Kidney glomerular epithelial cell (primary cell): ENCODE measurements at places on chromosomes 13 and 19.

DNA sequence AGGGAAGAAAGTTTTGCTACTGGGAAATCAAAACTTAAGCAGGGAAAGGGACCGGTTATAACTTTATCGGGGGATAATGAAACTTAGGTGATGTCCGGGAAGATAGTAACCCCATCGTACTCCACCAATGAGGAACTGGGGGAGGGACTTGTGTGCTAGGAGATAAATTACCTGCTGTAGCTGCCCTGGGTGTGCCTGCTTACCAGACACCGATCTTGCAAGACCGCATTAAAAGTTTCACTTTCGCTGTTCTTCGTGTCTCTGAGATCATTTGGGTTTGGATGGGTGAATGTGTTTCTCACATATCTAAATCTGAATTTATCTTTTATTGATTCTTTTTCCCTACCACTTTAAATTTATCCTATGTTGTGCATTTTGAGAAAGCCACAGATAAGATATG is 381.4 kb downstream of the SLITRK6 start:
- DNase-seq, result no peak

DNA sequence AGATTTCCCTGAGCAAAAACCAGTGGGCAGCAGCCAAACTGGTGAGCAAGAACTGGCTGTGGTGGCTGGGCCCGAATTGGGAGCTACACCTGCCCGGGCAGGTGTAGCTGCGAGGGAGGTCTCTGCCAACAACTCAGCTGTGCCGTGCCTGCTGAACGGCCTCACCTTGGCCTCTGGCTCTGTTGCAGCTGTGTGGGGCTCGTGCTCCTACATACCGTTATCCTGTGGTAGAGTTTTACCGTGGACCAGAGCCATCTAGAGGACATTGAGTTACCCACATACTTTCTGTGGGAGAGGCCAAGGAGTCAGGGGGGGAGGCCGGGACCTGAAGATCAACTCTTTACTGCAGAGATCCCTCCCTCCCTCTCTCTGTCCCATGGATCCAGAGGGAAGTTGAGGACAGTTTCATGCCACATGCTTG is 113.2 kb downstream of the TM9SF2 start:
- peak; percentile 35 for DNase-seq

DNA sequence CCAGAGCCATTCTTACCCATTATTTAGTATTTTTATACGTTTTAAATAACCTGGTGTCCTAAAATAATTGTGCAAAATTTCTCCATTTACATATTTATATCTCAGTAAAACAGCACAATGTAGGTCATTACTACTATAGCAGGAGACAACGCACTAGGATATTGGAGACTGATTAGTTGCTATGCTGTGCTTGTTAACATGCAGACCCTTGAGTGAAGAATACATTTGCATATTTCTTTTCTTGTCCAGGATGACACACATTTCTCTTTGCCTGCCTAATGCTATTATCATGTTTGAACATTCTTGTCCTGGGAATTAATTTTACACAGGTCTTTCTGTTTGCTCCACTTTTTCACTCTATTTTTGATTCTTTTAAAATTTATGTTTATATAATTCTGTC is 823.8 kb upstream of the ATXN8OS start:
- DNase-seq, result no peak

GRCh38 chr19:27745978-27746542 is 1466.9 kb downstream of the UQCRFS1 start:
- no peak for DNase-seq

DNA sequence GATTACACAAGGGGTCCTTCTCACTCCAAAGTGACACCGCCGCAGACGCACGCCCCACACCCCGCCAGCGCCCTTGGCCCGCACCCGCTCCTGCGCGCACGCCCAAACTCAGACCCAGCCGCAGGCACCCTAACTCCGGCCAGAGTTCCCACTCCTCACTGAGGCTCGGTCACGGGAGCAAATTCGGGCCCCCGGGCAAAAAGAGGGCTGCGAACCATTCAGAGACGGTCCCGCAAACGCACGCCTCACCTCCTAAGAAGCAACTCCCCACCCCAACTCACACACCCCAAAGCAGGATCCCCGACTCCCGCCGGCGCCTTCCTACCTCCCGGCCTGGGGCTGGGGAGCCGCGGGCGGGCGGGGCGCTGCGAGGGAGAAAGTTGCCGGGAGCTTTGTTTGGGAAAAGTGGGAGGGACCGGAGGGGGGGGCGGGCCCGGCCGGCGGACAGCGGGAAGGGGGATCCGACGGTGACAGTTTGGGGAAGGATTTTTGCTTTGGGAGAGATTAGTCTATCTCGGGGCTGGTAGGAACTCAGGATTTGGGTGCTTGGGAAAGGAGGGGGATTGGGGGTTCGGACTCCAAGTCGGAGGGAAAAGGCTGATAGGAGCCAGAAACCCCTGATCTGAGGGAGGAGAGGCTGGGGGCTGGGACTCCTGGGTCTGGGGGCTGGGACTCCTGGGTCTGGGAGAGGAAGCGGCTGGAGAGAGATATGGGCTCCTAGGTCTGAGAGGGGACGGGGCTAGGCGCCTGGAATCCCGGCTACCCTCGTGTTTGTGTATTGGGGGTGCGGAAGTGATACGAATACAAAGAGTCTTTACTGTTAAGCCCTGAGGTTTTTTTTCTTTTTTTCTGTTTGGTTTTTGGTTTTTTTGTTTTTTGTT is at the start of gene TEAD2:
Gene TEAD2, minus strand, starts transcription at position 369 of the 881 bp plus-strand sequence. CDS start 2,341 bp downstream, outside the sequence.
- no peak for DNase-seq

DNA sequence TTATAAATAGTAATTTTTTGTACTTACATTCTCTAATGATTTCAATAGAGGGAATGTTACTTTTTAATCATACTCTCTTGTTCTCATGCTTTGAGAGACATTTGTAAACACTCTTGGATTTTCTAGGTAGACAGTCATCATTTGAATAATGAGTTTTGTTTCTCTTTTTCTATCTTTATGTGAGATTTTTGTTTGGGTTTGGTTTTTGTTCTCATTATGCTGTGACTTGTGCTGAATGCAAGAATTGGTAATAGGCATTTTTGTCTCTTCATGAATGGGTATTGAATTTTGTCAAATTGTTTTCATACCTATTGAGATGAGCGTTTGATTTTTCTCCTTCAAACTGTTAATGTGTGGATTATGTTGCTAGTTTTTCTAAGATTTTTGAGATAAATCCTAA is 56.8 kb upstream of the GPR183 start:
- DNase-seq, result no peak

GRCh38 chr13:95269756-95270155 is 31.5 kb downstream of the ABCC4 start:
- no peak for DNase-seq

DNA sequence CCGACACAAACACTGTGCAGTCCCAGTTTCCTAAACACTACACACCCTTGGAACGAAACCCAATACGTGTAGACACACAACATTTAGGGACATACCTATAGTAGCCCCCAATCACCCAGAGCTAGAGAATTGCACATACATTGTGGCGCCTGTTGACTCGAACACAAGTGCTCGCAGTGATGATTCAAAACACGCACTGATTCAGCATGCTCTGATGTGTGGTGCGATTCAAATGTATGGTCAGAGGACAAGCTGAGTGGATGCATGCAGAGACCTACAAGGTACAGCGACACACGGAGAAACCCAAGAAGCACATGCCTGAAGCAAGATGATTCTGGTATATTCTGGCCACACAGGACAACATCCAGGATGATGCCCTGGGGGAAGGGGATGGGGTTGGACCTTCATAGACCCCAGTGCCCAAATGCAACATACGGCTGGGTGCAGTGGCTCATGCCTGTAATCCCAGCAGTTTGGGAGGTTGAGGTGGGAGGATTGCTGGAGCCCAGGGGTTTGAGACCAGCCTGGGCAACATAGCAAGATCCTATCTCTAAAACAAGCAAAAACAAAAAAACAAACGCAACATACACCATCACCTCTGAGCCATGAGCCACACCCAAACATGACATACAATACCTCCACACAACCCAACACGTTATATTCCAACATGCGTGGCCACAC is 997 bp upstream of the KCNN4 start:
- DNase-seq, result no peak

GRCh38 chr13:97435794-97436193 is 1.8 kb downstream of the RAP2A start:
- no peak for DNase-seq

DNA sequence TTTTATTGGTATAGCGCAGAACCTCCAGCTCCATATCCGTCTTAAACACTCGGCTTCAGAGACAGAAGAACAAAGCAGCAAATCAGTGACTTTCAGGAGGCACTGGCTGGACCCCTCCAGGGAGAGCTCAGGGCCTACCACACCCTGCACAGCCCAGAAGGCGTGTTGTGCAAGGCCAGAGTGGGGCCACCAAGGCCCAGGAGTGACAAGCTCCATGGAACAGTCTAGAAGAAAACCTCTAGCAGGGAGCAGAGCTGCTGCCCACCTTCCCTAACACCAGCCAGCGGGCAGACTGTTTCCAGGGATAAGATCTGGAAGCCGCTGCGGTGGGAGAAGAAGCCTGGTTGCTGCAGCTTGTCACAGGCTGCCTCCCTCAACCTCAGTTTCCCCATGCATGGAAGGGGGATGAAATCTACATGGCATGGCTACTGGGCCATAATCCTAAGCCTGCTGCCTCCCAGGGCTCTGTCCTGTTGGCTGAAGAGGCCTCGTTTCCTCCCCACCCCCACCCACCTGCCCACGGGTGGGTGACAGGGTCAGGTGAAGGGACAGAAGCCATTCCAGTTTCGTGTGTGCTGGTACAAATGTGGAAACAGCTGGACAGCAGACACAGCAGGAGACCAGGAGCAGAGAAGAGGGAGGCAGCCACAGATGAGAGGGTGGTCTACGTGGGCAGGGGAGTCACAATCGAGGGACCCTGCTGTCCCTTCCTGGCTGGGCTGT is 57.4 kb downstream of the PEPD start:
- DNase-seq, result no peak

GRCh38 chr19:19271828-19272599 is 1.1 kb downstream of the TM6SF2 start:
- DNase-seq, result no peak

- no peak for DNase-seq
Measured at GRCh38 chr13:23212671-23213070, 31.9 kb downstream of the SGCG start.

- DNase-seq, result no peak
Measured at GRCh38 chr19:11570039-11570462, 7.4 kb downstream of the ACP5 start.

DNA sequence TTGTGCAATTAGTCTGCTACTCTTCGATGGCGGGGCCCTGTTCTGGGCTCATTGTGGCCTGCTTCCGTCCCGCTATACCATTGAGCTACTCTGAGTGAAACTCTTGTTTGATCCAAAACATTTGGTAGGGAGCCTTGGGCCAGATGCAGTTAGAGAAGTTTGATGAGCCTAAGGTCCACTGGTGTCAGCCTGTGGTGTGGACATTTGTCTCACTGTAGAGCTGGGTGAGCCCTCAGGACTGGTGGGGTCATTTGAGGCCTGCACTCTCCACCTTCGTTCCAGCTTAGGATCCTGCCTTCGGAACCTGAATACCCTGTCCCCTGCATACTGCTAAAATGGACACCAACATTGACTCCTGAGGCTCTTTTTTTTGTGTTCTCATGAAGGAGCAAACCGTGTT is 6.9 kb downstream of the UBAC2 start:
- no peak for DNase-seq

DNA sequence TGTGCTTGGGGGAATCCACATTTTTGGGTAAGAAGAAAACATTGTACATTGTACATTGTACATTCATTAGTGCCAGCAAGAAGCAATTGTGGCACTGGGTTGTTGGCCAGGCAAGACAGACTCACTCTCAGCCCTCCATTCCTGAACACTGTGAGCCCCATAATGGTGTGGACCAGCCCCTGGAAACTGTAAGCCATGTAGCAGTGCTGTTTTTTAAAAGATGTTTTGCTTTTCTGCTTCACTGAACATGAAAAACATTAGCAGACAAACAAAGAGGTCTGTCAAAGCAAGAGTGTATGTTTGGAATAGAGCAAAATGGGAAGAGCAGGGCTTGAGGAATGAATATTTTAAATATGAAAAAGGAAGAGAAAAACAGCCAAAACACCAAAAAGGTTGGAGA is 39.1 kb upstream of the IL17D start:
- no peak for DNase-seq

GRCh38 chr13:50574731-50575130 is 268.8 kb downstream of the DLEU7 start:
- no peak for DNase-seq

- no peak for DNase-seq
Measured at GRCh38 chr19:33701565-33701964, 79.8 kb downstream of the CHST8 start.

DNA sequence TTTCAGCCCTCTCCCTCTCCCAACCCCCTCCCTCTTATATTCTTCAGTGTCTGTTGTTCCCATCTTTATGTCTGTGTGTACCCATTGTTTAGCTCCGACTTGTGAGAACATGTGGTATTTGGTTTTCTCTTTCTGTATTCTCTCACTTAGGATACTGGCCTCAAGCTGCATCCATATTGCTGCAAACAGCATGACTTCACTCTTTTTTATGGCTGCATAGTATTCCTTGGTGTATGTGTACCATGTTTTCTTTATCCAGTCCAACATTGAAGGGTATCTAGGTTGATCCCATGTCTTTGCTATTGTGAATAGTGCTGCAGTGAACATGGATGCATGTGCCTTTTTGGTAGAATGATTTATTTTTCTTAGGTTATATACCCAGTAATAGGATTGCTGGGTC is 17.8 kb downstream of the NHLRC3 start:
- DNase-seq, result no peak

DNA sequence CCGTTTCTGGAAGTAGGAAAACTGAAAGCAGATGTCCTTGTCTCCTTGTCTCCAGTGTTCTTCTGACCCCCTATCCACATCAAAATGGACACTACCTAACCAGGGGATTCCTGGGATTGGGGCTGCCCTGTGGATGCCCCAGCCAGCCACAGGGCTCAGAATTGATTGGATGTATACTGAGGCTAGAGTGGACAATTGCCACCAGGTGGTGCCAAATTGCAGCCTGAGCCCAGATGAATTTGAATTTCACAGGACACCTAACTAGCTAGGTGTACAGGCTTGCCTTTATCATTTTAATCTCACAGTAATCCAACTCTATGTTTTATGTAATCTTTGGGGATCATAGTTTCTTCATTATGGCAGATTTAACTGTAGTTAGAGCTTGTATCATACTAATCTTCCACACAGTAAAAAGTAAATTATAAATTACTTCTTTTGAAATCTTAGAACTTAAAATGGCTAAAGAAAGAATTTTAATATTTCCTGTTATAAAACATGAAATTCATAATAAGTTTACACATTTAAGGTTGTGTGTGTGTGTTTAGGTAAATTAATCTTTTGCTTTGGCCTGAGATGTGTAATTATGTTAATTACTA is 58.0 kb downstream of the PIBF1 start:
- DNase-seq, result no peak

GRCh38 chr13:89514534-89515312 is 1832.8 kb upstream of the MIR17HG start:
- peak; percentile 85 for DNase-seq

DNA sequence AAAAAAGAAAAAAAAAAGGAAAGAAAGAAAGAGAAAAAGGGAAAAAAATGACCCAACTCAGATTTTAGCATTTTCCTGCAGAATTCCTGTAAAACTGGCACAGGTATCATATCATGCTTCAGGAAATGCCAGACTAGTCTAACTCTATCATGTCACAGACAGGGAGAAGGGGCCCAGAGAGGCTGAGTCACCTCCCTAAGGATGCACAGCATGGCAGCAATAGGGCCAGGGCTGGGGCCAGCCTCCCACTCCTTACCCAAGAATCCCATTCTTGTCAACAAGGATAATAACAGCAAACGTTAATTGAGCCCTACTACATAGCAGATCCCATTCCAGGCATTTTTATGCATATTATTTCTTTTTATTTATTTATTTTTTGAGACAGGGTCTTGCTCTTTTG is 8.5 kb downstream of the GPR4 start:
- DNase-seq, result no peak

GRCh38 chr13:62358646-62358932 is 942.9 kb upstream of the PCDH20 start:
- DNase-seq, result no peak
